Anterior cingulate cortex (tissue), 58 donors: ENCODE measurements at places on chromosomes 16 and 17.

DNA sequence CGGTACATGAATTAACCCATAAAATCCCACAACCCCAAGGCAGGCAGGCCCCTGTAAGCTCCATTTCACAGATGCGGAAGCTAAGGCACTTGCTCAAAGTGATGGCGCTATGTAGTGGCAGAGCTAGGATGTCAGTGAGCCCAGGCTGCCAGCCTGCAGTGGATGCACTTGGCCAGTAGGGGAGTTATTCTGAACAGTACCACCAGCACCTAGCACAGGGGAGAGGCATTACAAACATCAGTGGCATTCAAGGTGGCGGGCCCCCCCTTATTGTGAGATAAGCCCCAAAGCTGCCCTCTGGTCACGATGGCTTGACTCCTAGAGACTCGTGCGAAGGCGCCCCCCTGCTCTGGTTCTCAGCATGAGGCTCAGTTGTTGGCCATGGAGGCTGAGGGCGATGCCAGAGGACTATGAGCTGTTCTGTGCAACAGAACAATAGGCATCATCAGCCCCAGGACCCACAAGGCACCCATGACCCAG, 33.8 kb downstream of the GTF3C1 start:
- DNase-seq, result no peak

GRCh38 chr17:62627219-62627903, at the start of gene MRC2:
Gene MRC2, plus strand, starts transcription at chr17:62627670. Its CDS starts 133 bp downstream, at chr17:62627803.
- DNase-seq, result no peak

DNA sequence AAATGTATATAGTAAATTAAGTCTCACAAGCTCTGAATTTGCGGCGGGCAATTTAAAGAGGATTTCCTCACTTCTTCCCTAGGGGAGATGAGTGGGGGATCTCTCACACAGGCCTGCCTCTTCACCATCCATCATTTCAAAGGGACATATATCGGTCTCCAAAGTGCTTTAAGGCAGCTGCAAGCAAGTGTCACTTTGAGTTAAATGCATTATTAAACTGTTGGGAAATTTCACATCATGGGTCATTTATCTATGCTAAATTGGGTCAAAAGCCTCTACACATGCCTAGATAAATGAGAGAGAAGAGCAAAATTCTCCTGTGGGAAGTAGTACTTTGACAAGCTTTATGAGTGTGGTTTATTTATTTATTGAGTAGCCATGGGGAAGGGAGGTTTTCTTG, 1106.1 kb upstream of the GOT2 start:
- DNase-seq, result no peak

DNA sequence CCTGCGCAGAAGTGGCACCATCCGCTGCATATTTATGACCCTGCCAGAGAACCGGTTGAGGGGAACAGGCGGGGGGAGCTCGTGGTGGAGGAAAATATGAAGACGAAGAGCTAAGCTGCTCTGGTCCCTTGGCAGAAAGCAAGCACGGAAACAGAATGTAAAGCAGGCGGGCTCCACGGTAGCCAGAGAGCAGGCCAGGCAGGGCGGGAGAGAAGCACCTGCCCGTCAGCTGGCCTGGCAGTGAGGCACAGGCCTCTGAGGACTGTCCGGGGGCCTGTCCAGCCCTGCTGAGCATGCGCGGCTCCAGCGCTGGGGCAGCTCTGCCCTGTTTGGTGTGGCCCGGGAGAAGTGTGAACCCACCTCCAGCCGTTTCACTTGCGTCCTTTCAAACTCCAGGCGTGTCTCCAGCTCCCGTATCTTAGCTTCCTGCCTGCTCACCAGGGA, 46.7 kb downstream of the PIPOX start:
- DNase-seq, result peak; percentile 71
